Osteoblast (primary cell): ENCODE measurements at places on chromosomes 1 and 21. TPM values are rescaled to one million over a fixed set of nuclear protein-coding genes. Genes with fewer than 3 reads are reported as not detected.
A peak's percentile ranks its signal among the peaks of the same experiment; 100 is the strongest.

Gene C1QB
- 0.72 TPM in 1 of 2 replicates, not detected in the other for total RNA-seq

DNA sequence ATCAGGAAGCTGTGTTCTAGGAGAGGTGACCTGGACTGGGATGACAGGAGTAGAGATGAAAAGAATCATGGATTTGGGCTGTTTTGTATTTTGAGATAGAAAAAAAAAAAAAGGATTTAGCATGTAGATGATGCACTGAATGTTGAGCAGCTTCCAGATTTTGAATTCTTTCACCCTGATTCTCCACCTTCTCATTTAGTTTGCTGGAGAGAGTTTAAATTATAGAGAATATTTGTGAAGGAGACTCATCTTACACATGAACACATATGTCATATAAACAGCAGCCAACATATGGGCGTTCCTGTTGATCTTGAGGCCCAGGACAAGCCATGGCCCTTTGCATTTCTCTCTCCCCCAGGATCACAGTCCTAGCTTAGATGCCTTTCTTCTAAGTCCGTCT lies 7.4 kb downstream of the RPTN start:
- no peak for DNase-seq

- peak; percentile 87 for DNase-seq
Observed at GRCh38 chr1:36096500-36097432, 8.1 kb downstream of the ADPRS start.

Gene BARHL2
- not detected in 2 replicates for total RNA-seq

DNA sequence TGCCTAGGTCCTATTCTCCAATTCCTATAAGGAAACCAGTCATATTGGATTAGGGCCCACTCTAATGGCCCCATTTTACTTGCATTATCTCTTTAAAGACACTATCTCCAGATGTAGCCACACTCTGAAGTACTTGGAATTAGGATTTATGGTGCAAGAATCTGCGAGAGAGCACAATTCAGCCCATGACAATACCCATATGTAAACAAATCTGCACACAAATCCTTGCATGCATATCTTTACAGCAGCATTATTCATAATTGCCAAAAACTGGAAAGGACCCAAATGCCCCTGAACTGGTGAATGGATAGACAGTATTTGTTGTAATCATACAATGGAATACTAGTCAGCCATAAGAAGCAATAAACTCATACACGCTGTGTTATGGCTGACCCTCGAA lies 229.8 kb upstream of the ADAMTS5 start:
- no peak for DNase-seq

DNA sequence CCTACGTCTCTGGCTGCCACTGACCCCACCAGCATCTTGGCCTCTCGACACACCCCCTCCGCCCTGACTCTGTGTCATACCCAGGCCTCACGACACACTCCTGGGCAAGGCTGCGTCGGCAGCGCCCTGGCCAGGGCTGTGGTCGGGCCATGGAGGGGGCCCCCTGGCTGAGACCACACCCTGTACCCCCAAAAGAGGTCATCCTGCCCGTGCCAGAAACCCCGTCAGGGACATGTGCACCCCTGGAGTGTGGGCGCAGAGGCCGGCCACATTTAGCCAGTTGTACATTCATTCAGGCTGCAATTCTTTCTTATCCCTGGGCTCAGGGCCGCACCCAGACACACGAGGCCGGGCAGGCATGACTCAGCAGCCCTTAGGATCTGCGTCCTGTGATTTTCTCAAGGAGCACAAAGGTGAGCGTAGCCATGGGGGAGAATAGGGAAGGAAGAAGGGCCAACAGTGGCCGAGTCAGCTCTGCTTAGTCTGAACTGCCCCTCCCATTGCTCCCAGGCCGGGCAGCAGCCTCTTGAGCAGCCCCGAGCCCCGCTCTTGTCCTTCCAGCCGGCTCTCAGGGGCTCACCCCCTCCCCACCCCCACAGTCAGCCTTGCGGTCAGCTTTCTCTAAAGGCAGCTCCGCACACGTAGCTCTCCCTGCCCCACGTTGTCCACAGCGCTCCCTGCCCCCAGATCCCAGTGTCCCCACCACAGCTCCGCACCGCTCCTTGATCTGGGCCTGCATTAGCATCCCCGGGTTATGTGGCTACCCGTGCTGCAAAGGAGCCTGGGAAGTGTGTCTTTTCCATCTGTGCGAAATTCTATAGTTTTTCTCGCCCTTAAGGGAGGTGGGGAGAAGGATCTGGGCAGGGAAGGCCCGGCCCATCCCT lies 7.9 kb downstream of the CSTB start:
- DNase-seq, result peak; percentile 97

Gene PBX1
- 10.1 and 15.3 TPM in 2 replicates for total RNA-seq

Gene C1QC
- 2.2 TPM in 1 of 2 replicates, not detected in the other for total RNA-seq

Gene PLA2G2A
- not detected in 2 replicates for total RNA-seq

Gene B3GALT2
- total RNA-seq, result 2.1 and 2.2 TPM in 2 replicates

DNA sequence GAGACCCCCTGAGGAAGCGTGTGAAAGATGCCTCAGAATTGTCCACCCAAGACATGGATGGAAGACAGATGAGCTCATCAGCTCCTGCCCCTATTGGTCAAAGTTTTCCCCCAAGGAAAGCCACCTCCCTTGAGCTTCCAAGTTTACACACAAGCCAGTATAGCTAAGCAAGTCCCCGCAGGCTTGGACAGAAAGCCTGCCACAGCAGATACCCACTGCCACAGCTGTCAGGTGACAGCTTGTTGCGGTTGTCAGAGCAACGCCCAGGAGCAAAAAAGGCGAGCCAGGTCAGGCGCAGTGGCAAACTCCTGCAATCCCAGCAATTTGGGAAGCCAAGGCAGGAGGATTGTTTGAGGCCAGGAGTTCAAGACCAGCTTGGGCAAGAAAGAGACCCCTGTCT lies 60.9 kb upstream of the IFNAR2 start:
- no peak for DNase-seq
